Spinal cord (tissue), 10 donors: ENCODE measurements at places on chromosomes 12 and 14.

DNA sequence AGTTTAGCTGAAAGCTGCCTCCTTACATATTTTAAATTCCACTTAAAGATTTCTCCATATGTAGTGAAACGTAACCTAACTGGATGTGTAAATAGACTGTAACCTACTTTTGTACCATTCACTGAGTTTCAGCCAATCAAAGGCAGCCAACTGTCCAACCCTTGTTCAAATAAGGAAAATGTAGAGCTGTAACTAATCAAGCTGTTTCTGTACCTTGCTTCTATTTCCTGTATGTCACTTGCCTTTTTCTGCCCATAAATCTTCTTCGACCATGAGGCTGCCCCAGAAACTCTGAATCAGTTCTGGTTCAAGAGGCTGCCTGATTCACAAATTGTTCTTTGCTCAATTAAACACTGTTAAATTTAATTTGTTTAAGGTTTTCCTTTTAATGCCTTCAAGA, 6.3 kb downstream of the SLC7A8 start:
- DNase-seq: no peak

DNA sequence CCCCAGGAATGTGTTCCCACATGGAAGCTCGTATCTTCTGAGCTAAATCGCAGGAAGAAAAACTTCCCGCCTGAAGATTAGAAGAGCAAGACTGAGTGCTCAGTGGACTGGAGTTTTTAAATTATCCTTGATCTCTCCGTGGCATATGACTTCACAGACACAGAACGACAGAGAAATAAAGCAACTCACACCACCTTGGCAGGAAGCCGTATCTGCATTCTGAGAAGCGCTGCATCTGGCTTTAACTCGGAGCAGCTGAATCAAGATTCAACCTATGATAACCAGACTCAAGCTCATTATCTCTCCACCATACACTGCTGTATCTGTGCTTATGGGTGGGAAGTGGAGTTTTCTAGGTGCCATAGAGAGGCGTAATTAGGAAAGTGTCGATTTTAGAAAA, 1482.7 kb downstream of the AACS start:
- peak; percentile 39 for DNase-seq

GRCh38 chr12:991350-992333, 619 bp downstream of the ERC1 start:
- peak; percentile 29 for DNase-seq

GRCh38 chr12:32400114-32400672, 835 bp downstream of the FGD4 start:
- DNase-seq: no peak

GRCh38 chr12:95200128-95200894, 17.0 kb downstream of the FGD6 start:
- DNase-seq: no peak

DNA sequence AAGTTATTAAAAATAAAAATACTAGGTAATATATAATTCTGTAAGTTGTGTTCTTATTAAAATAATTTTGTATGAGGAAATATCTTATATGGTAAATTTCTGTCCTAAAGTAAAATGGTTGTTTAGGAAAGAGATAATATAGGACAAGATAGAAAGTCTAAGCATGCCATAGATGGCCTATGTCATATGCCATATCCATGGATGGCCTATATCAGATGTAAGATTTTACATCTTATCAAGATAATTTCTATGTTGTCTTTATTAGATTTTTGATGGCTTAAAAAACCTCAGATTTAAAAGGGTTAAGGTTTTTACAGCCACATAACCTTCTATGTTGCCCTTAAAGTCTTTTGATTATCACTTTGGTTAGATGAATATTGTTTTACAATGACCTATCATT, 52.6 kb downstream of the CATSPERB start:
- DNase-seq: no peak

DNA sequence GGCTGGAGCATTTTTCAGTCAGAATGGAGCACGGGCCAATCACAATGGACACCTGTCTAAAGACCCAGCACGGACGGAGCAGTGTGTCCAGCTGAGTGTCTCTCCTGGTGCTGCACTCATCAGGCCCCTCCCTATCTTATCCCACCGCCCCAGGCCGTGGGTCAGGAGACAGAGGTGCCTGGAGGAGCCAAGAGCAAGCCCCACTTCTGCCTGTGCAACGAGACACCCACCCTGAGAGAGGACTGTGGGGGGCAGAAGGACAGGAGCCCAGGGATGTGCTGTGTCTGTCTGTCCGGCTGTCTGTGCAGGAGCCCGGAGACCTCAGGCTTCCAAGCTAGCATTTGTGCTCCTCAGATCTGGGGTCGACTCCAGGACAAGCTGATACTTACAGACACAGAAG, 69.6 kb upstream of the SFSWAP start:
- no peak for DNase-seq

DNA sequence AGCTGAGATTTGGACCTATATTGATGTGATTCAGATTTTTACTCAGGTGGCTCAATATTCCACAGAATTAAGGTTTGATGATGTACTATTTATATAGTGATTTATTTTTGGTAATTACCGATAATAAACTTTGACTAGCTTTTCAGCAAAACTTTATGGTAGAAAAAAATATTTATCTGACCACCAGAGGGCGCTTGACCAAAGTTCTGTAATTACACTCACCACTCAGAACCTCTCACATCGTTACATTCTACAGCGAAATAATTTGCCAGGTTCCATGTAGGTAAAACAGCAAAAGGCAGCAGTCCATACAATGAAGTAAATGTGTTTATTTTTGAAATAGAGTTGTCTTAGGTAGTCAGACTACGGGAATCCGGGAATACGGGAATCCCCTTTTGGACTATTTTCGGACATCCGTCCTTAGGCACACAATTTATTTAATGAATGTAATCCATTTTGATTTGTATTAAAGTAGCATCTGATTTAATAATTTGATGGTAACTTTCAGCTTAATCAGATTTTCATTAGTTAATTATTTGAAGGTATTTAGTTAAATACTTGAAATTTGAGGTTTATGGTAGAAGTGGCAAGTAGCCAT, 143.0 kb upstream of the DDHD1 start:
- peak; percentile 22 for DNase-seq

GRCh38 chr14:20827326-20827725, 24.7 kb upstream of the RNASE1 start:
- no peak for DNase-seq

- DNase-seq: no peak
These were observed 243.3 kb upstream of the FKBP4 start for GRCh38 chr12:2551412-2551900.

GRCh38 chr12:91877022-91877421, 268.6 kb downstream of the BTG1 start:
- no peak for DNase-seq

DNA sequence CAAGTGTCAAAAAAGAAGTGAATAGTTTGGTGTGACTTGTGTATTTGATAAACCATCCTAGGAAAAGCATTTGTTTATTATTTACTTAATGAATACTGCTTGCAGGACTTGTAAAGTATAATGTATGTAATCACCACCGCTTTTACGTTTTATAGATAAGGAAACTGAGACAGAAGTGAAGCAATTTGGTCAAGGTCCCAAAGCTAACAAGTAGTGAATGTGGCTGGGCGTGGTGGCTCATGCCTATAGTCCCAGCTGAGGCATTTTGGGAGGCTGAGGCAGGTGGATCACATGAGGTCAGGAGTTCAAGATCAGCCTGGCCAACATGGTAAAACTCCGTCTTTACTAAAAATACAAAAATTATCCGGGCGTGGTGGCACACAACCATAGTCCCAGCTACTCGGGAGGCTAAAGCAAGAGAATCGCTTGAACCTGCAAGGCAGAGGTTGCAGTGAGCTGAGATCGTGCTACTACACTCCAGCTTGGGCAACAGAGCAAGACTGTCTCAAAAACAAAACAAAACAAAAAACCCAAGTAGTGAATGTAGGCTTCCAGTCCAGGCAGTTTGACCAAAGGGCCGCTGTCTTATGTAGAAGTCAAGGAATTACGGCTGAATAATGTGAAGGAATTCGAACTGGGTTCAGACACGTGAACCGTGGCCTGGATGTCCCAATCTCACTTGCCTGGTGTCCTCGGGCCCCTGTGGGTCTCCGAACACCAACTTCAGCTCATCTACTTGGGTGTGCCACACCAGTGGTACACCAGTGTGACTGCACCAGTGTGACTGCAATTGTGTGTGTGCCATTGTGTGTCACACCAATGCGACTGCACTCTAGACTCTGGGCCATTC, 88.3 kb upstream of the MED13L start:
- no peak for DNase-seq

GRCh38 chr12:91173124-91173523, 9.5 kb downstream of the DCN start:
- no peak for DNase-seq

DNA sequence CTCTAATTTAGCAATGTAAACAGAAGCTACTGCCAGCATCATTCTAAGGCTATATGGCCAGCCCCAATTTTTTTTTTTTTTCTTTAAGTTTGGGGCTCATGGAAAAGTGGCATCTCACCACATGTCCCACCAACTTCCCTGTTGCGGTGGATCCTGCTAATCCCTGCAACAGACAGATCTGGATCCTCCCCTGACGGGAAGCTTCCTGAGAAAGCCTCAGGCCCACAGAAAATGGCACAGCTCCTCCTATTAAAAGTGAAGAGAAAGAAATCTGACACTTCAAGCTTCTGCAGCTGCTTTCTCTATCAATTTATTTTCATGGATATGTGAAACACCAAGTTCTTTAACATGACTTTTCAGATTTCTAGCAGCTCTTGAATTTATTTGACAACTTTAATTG, 433.8 kb upstream of the DCN start:
- no peak for DNase-seq

- peak; percentile 87 for DNase-seq
These were observed 231.2 kb downstream of the ETNK1 start for GRCh38 chr12:22856178-22856577.

DNA sequence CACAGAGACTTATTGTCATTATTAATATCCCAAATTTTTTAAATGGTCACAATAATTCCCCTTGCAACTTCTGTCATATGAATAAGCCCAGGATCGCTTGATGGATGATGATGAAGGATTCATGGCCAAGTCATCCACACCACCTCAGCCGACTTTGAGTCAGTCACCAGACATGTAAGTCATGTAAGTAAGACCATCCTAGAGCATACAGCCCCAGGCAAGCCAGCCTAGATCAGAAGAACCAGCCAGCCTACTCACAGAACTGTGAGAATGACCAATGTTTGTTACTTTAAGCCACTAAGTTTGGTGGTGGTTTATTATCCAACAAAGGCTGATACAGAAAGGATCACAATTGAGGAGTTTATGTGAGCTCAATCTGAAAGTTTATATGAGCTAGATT, 341.8 kb downstream of the NRXN3 start:
- DNase-seq: no peak

- no peak for DNase-seq
These were observed 32.4 kb downstream of the LMO3 start for GRCh38 chr12:16573398-16574077.

DNA sequence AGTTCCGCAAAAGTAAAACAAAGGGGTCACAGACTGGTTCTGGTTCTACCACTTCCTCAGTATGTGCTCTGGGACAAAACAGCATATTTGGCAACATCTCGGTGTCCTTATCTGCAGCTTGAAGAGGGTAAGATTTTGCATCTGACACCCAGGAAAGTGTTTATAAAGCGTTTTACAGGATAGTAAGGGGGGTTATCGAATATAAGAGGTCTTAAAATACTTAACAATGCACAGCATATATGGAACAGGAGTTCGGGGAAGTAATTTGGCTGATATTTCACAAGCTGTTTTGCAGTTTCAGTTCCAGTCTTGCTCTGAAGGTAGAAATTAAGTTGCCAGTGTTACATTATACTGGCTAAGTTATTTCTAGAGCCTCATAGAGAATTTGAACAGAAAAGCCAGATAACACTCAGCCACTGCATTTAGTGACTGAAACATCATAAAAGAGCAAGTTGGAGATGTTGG, 904 bp upstream of the MAP4K5 start:
- DNase-seq: no peak

DNA sequence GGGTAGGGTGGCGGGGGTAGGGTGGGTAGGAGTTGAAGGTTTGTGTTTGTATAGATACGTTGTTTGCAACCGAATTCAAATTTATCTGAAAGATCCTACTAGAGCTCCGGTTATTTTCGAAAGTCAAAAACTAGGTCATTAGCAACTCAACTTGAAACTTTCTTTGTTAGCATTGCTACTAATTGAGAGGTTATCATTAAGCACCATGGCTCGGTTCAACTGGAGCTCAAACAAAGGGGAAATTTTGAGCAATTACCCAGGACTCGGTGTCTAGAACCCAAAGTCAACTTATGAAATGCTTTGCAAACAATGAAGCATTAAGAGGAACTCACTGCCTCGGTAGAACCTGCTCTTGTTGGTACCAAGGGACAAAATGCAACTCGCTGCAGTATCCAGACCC, 207.7 kb downstream of the BCAT1 start:
- DNase-seq: no peak

DNA sequence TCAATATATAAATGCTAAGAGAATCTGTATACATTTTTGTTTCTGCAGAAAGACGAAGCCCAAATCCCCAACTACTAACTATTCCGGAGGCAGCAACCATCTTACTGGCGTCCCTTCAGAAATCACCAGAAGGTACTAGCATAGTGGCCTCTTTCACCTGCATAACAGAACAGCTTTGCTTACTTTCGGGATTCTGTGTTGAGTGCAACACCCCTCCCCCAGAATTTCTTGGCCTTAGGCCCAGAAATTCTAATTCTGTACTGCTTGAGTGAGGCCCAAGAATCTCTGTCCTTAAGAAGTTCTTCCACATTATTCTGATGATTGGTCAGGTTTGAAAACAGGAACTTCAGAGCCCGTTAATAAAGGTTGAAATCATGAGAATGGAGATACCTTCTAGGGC, 2.9 kb downstream of the SPX start:
- DNase-seq: no peak

GRCh38 chr12:69396963-69397362, 37.4 kb downstream of the YEATS4 start:
- DNase-seq: no peak

- DNase-seq: no peak
These were observed 349.7 kb downstream of the ATP23 start for GRCh38 chr12:58291106-58291505.

DNA sequence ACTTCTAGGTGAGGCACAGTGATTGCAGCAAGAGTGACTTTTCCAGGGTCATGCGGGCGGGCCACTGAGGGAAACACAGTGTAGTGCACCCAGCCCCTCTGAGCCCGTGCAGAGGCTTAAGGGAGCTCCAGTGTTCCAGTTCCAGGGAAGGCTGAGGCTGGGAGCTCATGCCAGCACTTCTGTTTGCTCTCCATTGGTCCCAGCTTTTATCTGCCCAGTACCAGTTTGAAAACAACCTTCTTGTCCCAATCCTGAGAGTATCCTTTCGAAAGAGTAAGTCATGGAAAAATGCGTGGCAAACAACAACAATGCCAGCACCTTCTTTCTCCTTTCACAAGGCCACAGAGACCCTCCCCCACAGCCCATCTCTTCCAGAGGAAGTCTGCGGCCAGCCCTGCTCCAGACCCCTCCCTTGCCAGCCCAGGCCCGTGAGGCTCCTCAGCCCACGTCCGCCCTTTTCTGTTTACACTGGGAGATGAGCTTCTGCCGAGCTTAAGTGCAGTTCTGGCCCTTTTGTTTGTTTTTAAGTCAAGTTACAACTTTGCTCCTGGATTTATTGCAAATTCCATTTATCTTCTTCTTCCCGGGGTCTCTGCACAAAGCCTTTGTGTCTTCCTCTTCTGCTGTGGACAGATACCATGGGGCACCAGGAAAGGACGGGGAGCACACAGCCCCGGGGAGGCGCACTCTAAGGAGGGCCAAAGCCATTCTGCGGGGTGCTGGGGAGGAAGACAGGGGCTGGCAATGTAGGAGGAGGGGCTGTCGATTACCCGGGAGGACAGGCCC, 185.6 kb downstream of the ZFP36L1 start:
- DNase-seq: peak; percentile 62

- DNase-seq: no peak
These were observed 186.1 kb upstream of the EEA1 start for GRCh38 chr12:93115198-93115601.

- DNase-seq: no peak
These were observed 179.2 kb downstream of the AKAP6 start for GRCh38 chr14:32508281-32508680.
